ENCODE measurements at places on chromosomes 5 and 9.

GRCh38 chr9:122329597-122329996, 41.2 kb upstream of the PTGS1 start:
- DNase-seq, result no peak

- no peak for DNase-seq
Measured at GRCh38 chr9:8727191-8727590, 927.6 kb upstream of the DMAC1 start.

GRCh38 chr5:167233507-167234220, 1057.8 kb upstream of the WWC1 start:
- no peak for DNase-seq

- no peak for DNase-seq
Measured at GRCh38 chr5:139848508-139849100, 53.0 kb downstream of the PSD2 start.

DNA sequence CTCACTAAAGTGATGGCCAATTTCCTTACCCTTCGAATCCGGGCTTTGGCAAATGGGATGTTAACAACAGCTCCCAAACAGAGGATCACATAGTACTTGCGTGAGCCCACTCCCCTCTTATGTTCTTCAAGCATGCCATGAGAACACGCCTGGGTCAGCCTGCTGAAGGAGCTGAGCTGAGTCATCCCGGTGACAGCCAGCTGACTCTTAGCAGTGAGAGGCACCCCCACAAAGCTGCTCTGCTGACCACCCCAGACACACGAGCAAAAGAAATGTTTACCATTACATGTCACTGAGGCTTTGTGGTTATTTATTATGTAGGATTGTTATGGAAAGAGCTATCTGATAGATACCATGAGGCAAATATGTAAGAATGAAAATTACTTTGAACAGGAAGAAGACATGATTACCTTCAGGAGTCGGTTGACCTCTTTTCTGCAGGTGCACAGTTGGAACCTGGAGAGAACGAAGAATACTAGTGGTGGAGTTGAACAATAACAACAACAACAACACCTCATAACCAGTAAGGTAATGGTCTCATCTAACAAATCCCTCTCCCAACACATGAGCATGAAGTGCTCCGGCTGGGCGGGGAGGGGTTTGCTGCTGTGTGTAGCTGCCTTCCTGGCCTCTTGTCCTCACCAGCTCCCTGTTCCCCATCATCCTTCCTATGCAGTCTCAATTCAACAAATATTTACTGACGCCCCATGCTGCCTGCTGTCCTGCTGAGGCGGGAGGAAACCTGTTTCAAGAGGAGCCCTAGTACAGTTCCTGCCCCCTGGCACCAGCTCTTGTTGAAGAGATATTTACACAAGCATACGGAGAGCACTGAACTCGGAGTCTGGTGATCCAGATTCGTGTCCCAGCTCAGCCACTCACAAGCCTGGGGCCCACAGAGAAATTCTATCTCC, 69.4 kb upstream of the LHFPL2 start:
- DNase-seq, result no peak

DNA sequence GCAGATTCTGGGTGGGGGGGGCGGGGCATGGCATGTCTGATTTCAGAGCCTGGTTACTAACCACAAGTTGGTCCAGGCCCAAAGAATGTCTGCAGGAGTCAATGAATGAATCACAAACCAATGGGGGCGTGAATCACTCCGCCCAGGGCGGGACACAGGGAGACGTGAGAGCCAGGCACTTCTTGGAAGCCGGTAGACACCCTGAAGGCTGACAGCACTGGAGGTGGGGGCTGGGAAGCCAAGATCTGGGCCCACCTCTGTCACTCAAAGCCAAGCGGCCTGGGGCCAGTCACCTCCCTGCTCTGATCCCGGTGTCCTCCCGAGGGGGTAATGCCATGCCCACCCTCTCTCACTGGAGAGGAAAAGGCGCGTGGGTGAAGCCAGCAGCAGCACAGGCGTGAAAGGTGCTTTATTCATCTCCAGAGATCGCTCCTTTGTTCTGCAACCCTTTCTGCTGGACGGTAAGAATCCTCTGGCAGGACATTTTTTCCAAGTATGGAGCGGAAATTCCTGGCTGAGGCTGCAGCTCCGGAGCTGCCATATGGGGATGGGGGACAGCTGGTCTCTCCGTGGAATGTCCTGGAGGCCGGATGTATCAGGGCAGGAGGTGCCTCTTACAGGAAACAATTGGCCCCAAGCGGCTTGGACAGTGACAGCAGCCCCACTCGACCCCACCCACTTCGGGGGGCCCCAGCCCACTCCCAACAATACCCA, 85.0 kb downstream of the STK10 start:
- no peak for DNase-seq

- DNase-seq, result no peak
Measured at GRCh38 chr5:6717687-6718086, 4.5 kb downstream of the TENT4A start.

- no peak for DNase-seq
Measured at GRCh38 chr9:71984403-71984802, 73.0 kb downstream of the C9orf85 start.

All from tibial artery (tissue), 4 donors.